ENCODE measurements at places on chromosomes 6 and 20.

DNA sequence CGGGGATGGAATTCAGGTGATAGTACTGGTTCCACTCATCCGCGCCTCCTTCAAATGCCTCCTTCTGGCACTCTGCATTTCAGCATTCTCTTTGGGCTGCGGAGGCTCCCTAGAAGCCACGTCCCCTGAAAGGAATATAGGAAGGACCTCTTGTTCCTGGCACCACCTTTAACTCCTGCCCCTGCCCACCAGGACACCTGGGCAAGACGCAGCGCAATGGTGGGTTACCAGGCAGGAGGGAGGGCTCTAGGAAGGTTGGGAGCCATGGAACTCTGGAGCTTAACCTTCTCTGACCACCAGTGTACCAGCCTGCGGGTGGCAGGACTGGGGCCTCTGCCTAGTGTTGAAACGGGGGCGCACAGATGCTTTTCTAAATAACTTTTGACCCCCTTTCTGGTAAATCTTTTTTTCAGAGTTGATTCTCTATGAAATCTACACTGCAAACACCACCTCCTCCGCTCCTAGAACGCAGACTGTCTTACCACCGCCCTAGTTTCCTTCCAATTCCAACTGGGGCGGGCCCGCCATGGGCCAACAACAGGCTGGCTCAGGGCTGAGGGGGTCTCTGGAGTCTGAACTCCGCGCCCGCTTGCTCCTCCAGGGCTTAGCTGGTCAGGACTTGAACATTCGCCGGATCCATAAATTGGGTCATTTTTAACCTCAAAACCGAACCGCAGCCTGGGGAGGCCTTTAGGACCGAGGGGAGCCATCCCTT lies 871 bp upstream of the SYNDIG1 start:
- no peak for DNase-seq

GRCh38 chr6:3235486-3235885 lies 8.0 kb upstream of the TUBB2B start:
- no peak for DNase-seq

DNA sequence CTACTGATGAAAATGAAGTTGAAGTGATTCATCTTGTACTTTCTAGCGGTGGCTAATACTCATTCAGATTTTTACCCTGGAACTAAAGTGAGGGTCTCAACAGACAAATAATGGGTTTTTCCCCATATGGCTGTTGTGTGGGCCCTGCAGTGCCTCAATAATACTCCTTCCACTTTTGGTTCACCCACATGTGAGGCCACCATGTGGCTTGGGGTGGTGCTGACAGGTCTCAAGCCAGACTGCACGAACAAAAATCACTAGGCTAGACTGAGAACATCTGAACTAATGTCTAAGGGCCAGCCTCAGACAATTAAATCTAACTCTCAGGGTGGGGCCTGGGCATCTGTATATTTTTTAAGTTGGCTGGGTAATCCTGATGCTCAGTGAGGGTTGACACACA lies 7.9 kb upstream of the COL12A1 start:
- no peak for DNase-seq

DNA sequence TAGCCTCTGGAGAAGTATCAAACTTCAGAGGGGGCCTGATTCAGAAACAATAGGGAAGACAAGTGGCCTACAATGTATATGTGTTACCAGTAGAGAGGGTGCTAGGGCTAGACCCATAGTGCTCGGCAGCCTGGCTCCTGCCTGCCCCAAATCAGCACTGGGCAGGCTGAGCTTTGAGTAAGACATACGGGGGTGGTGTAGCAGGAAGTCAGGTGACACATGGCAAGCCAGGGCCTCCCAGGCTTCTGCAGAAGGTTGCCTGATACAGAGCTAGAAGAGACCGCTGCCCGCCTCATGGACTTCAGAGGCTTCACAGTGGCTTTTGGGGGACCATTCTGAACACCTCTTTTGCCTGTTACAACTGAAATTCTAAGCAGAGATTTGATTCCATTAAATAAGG lies 43.4 kb downstream of the RALY start:
- no peak for DNase-seq

- no peak for DNase-seq
These were observed 3.1 kb upstream of the ATXN1 start for GRCh38 chr6:16764188-16764950.

DNA sequence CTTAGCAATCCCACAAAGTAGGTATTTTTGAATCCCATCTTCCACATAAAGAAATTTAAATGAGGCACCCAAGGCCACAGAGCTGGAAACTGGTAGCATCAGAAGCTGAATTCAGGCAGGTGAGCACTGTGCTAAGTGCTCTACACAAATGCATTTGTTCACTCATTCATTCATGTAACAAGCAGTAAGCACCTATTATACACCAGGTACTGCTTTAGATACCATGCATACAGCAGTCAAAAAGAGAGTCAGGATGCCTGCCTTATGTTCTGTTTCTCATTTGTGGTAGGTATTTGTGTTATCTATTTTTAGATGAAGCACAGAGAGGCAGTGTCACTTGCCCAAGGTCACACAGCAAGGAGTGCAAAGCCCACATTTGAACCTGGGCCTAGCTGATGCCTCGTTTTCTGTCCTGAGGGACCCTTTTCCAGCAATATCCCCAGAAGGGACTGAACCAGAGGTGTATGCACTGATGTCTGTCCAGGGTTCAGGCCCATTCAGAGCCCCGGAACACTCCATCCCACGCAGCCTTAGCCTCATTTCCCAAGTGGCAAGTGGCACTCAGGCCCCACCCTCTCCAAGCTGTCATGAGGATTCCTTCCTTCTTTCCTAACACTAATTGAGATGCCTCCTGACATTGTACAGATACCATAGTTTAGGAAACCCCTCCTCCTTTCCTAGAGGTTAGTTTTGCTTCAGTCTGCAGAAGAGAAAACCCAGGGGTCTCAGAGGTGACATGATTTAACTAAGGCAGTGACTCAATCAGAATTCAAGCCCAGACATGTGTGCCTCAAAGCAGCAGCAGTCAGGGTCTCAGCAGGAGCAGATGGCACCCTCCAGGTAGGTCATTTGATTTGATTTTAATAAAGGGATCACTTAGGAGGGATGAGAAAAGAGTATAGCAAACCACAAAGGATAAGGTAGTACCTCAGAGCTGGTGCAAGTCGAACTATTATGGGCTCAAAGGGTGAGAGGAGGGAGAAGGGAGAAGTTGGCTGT lies 61.2 kb upstream of the SIRPA start:
- no peak for DNase-seq

DNA sequence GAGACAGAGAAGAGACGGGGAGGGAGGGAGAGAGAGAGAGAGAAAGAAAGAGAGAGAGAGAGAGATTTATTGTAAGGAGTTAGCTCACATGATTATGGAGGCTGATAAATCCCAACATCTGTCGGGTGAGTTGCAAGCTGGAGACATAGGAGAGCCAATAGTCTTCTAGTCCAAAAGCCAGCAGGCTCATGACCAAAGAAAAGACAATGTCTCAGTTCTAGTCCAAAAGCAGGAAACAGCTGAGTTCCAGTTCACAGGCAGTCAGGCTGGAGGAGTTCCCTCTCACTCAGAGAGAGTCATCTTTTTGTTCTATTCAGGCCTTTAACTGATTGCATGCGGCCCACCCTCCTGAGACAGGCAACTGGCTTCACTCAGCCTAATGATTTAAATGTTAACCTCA lies 416.6 kb downstream of the PREX1 start:
- no peak for DNase-seq

- DNase-seq: no peak
These were observed 12.0 kb upstream of the LTA start for GRCh38 chr6:31559958-31560696.

DNA sequence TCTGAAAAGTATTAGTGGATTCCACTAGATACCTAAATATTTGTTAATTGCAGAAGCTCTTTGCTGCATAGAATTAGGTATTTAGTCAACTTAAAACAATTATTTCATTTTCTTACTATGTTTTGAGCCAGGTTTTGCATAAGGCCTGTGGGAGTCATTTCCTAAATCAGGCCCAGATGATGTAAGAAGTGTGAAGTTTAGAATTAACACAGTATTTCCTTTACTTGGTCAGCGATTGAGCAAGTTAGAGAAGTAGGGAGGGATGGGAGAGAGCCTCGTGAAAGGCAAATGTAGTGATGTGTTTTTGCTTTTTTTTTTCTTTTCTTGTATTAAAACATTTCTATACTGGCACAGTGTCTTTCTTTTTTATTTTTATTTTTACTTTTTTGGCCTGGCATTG lies 711.1 kb downstream of the HDGFL1 start:
- no peak for DNase-seq

DNA sequence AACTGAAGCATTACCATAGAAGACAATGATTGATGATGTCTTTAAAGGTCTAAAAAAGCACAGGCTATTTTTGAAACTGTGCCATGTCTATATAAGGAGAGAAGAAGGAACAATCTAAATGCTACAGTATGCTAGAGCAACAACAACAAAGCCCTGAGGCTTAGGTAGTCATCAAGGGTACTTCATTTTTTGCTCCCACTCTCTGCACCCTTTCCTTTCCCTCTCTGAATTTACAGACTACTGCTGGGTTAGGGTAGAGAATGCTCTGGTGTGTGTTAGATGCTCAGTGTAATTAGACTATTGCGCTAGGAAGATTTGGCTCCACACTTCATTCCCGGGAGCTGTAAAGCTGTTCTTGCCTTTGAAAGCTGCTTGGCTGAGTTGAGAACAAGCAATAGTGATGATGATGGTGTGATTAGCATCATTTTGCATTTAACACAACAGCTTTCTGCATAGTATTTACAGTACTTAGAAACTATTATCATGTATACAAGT lies 1262.5 kb upstream of the CITED2 start:
- DNase-seq: no peak

DNA sequence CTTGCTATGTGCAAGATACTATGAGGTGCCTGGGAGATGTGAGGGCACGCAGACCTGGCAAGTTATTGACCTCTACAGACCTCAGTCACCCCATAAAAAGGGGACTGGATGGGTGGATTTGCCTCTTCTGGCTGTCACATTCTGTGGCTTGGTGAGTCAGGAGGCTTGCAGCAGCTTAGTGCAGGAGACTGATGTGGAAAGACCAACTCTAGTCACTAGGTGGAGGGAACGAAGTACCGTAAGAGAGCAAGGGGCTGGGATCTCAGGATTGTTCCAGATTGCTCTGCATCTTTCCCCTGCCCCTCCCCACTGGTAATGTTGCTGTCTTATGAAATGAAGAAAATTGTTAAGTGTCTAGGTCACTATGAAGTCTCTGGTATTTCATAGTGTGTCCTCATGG lies 3.3 kb downstream of the MAPRE1 start:
- no peak for DNase-seq

DNA sequence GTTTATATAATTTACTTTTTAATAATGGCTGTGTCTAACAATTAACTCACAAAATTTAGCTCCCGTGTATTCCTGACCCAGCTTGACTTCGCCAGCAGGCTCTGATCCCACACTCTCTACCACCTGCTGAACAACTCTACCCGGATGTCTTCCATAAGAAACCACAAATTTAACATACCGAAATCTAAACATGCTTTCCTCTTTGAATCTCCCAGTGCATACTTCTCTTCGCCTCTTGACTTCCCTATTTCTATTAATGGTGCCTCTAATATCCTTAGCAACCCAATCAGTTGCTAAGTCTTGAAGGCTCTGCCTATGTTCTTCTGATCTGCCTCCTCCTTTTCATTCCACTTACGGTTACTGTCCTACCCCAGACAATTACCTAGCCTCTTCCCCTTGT lies 4.6 kb upstream of the MYB start:
- no peak for DNase-seq

DNA sequence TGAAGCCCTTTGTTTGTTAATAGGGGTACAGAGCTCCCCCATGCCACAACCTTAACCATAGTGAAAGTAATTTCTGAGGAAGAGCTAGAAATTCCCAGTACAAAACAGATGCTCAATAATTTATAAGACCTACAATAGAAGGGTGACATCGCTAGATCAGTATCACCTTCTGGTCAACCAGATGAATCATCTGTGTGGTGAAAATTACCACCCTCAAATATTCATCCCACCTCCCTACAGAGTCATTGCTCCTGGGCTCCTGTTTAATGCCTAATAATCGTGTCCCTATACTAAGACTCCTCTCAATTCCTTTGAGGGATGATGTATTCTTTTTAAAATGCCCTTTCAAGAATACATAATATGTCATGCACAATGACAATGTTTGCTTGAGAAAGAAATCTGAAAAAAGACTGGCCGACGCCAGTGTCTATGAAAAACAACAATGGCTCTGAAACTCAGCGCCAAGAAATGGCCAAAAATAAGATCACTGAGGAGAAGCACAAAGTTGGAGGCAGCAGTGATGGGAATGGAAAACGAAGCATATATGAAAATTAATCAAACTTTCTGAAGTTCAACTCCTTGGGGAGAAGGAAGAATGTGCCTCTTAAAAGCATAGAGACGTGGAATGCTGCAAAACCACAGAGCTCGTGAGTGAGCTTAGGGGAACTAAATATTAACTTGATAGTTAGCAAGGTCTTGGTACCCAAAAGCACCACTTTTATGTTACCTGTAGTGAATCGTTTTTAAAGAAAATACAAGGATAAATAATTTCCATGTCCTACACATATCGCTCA lies 11.0 kb upstream of the ADGRF5 start:
- DNase-seq: no peak

- no peak for DNase-seq
These were observed 7.3 kb upstream of the SNTA1 start for GRCh38 chr20:33450867-33451266.

DNA sequence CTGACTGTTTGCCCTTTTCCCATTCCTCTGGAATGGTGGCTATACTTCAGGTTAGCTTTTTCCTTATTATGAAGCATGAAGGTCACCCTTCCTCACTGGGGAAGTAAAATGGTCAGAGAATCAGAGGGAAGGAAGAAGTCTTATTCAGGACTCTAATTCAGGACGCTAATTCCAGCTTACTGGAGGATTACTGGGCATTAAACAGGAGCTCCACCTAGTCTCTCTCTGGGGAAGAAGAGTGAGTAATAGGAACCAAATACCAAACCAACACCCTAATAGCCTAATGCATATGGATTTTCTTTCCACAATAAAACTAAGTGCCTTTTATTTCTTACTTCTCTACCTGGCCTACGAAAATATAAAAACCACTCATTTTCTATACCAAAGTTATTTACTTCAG lies 10.1 kb downstream of the CRISP1 start:
- no peak for DNase-seq

- no peak for DNase-seq
These were observed 172.7 kb upstream of the NOX3 start for GRCh38 chr6:155628306-155628705.

DNA sequence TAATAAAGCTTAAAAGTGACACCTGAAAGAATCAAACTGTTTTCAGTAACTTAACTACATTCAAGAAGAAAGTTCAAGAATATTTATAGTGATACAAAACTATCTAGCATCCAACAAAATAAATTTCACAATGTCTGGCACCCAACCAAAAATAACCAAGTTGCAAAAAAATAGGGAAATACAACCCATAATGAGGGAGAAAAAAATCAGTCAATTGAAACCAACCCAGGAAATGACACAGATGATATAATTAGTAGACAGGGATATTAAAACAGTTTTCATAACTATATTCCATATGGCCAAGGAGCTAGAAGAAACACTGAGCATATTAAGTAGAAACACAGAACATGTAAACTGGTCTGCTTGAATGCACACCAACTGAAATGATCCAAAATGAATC lies 120.2 kb upstream of the BEND3 start:
- DNase-seq: no peak
